ENCODE measurements at places on chromosomes 16 and 17.

GRCh38 chr16:4686497-4687210, 6.7 kb upstream of the NUDT16L1 start:
- DNase-seq, result no peak

DNA sequence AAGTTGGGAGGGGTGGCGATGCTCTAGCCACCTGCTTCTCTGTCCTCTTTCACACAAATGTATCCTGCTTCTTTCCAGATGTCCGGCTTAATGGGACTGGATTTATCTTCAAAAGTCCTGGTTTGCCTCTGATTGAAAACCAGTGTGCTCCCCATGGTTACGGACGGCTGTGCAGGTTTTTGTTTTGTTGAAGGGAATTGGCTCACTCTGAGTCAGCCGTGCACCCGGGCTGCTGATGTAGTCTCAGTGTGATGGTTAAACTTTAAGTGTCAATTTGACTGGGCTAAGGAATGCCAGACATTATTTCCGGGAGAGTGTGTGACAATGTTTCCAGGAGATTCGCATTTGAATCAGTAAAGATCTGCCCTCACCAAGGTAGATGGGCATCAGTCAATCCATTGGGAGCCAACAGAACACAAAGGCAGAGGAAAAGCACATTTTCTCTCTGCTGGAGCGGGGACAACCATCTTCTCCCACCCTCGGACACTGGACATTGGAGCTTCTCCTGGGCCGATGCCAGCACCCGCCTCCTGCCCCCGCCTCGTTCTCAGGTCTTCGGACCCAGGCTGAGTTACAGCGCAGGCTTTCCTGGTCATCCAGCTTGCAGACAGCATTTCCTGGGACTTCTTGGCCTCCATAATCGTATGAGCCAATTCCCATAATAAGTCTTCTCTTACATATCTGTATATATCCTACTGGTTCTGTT, 126.9 kb upstream of the TNRC6C start:
- DNase-seq, result no peak

GRCh38 chr17:21355586-21355985, 20.6 kb upstream of the KCNJ12 start:
- DNase-seq, result no peak

GRCh38 chr17:32623196-32623595, 136.4 kb downstream of the CDK5R1 start:
- DNase-seq, result no peak

DNA sequence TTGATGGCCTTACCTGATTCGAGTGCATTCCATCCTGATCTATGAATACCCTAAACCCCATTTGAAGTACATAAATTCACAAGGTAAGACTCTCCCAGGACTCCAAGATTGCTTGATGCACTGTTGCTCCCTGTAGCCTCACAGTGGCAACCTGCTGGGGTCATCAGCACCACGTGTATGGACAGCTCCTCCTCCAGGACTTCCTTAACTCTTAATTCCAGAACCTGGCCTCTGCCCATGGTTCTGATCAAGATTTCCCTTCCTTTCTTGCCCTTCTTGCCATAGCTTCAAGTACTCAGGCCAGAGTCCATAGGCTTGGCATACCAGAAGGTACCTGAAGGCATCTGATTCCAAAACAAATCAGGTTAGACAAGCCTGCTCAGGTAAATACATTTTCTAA, 34.0 kb upstream of the NLK start:
- DNase-seq, result peak; percentile 41

GRCh38 chr16:25855063-25855462, 163.3 kb downstream of the HS3ST4 start:
- DNase-seq, result no peak

All from colonic mucosa (tissue), 4 donors.